ENCODE measurements at places on chromosomes 5 and 9.
A peak's percentile ranks its signal among the peaks of the same experiment; 100 is the strongest.

DNA sequence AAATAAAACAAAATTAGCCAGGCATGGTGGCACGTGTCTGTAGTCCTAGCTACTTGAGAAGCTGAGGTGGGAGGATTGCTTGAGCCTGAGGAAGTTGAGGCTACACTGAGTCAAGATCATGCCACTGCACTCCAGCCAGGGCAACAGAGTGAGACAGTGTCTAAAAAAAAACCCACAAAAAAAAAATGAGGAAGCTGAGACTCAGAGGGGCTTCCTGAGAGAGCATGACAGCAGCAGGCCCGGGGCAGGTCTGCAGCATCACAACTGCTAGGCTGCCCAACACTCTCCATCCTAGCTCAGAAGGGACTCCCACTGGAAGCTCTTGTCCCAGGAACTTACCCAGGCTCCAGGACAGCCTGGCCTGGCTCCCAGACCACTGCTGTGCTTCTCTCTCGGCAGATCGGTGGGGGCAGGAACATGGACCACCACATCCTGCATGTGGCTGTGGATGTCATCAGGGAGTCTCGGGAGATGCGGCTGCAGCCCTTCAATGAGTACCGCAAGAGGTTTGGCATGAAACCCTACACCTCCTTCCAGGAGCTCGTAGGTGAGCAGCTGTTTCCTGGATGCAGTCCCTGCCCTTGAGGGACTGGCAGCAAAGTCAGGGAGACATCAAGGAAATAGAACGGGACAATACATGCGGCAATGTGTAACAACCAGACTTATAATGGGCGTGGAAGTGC lies 19.1 kb downstream of the PTGS1 start:
- no peak for DNase-seq

GRCh38 chr5:152631221-152631620 lies 226.1 kb upstream of the NMUR2 start:
- DNase-seq: no peak

DNA sequence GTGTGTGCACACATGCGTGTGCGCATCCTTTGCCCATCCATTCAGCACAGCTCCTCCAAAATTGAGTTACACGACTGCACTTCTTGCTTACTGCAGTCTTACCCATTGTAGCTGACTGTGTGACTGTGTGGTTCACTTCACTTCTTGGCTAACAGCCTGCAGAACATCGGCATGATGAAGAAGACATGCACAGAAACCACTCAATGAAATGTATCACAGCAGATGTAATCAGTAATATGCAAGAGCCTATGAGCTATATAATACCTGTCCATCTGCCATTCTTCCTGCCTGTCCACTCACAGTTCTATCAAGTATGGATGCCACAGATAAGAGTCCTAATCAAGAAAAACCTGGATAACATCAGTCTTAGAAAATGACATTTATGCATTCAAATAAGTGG lies 83.9 kb downstream of the TRPM3 start:
- DNase-seq: no peak

GRCh38 chr9:128494108-128494745 lies 10.3 kb upstream of the GLE1 start:
- no peak for DNase-seq

- no peak for DNase-seq
Measured at GRCh38 chr9:98730871-98731270, 22.1 kb upstream of the GABBR2 start.

DNA sequence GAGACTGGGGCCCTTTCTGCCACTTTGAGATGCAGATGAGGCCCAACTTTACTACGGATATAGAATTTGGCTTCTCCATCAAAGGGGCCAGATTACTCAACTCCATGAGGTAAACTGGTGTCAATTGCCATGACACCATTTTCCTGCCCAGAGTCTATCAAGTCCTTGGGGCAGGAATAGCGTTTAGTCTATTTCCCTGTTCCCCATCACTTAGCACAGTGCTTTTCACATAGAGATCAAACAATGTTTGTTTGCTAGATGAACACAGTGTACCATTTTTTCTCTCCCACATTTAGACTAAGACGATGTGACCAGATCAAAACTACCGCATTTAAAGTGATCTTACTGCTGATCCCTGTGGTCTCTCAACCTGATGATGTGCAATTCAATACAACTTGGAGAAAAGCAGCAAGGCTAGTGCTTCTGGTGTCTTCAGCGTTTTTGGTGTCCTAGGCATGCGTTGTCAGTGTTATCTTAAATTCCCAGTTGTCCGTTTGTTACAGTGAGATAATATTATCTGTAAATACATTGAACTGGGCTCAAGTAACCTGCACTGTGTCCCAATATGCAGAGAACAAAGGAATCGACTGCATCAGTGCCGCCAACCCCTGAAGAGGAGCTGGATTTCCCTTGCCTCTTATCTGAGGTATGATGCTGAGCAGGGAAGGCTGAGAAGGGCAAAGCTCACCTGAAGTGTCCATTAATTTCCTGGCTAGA lies 446.2 kb downstream of the PLK2 start:
- no peak for DNase-seq

GRCh38 chr5:142364251-142365145 lies 39.7 kb upstream of the SPRY4 start:
- DNase-seq: no peak

DNA sequence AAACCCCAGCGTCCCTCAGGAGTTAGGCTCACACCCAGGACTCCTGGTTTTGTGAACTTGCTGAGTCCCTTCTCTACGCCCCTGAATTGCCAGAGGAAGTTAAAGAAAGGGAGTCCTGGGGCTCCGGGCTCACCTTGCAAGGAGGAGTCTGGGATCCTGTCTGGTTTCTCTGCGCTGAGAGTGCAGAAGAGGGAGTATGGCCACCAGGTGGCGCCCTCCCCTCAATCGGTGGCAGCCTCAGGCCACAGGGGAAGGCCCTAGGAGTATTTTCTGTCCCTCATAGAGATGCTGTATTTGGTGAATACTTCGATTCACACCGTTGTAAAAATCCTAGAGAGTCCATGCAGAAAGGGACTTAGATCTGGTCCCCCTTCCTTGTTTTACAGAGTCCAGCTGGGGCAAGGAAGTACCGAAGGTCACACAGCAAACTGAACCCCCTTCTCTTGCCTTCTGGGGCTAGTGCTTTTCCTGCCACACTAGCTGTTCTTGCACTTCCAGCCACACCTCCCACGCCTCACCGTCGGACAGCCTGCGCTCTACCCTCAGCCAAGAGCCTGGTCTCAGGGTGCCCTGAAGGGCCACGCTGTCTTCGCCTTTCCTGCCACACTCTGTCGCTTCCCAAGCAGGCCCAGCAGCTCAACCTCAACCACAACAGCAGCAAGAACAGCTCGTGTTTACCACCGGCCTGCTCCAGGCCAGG lies 10.2 kb downstream of the HAND1 start:
- peak; percentile 76 for DNase-seq

GRCh38 chr9:107239474-107239873 lies 43.6 kb upstream of the RAD23B start:
- peak; percentile 63 for DNase-seq

- no peak for DNase-seq
Measured at GRCh38 chr9:92247981-92248380, 45.5 kb downstream of the IARS1 start.

DNA sequence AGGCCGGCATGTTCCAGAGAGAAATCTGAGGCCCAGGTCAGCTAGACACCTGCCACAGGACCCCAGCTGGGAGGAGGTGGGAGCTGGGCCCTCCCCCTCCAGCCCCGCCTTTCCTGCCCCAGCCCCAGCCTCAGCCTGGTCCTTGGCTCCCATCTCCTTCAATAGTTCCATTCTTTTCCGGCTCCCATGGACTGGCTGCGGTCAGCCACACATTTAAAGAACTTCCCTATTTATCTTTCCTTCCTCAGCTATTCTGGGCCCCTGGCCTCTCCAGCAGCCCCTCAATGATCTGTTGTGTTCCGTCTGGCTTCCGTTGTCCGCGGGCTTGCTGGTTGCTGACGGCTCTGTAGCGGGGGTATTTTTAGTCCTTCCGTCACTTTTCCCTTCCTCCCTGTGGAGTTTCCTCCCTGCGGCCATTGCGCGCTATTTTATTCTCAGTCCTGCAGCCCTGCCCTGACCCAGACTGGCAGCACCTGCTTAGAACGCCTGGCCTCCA lies 73.8 kb downstream of the AMBP start:
- no peak for DNase-seq

- no peak for DNase-seq
Measured at GRCh38 chr5:6943197-6944112, 230.2 kb downstream of the TENT4A start.

GRCh38 chr9:122087406-122088200 lies 5.5 kb downstream of the TTLL11 start:
- DNase-seq: peak; percentile 56

DNA sequence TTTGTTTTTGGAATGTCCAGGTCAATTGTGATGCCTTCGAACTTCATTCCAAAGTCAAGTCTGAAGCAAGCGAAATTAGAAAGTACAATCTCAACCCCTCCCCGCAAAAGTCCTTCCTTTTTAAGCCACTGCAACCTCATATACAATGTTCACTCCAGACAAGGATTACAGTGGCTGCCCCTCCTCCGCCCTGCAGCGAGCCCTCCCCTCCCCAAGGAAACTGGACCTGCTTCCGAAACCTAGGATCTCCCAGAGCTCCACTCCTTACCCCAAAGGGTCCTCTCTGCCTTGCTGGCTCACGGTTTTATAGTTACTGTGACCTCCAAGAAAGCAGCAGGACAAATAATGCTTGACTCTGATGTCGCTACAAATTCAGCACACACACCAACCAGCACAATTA lies 10.4 kb downstream of the LRRC14B start:
- no peak for DNase-seq

DNA sequence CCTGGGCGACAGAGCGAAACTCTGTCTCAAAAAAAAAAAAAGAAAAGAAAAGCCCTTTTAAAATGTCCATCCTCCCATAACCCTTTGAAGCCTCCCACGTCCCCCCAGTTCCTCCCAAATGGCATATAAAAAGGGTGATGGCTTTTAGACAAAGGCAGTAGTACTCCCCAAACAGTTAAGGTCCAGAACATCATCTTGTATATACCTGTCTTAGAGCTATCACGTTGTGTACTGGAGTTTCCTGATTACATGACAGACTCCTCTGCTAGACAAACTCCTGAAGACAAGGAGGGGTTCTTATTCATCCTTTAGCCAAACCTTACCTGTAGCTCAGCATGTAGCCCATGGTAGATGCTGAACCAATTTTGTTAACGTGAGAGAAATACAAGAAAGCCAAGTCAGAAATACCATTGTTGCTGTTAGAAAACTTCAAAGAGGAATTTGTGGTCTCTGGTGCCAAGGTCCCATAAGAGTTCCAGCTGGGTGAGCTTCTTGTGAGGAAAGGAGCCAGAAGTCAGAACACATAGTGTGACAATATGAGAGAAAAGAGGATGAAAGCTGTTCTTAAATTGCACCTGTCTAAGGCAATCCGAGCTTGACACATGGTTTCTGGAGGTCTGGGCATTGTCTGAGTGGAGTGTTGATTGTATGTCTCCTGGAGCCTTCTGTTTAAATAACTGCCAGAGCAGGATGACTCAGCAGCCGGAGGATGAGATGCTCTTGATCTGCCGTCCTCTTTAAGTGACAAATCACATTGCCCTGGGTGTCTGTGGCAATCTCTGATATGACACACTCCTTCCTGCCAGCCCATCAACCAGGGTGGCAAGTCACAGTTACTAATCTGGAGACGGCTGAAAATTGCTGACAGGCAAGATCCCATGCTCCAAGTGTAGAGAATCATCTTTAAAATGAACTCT lies 69.1 kb downstream of the ARRDC3 start:
- peak; percentile 98 for DNase-seq

DNA sequence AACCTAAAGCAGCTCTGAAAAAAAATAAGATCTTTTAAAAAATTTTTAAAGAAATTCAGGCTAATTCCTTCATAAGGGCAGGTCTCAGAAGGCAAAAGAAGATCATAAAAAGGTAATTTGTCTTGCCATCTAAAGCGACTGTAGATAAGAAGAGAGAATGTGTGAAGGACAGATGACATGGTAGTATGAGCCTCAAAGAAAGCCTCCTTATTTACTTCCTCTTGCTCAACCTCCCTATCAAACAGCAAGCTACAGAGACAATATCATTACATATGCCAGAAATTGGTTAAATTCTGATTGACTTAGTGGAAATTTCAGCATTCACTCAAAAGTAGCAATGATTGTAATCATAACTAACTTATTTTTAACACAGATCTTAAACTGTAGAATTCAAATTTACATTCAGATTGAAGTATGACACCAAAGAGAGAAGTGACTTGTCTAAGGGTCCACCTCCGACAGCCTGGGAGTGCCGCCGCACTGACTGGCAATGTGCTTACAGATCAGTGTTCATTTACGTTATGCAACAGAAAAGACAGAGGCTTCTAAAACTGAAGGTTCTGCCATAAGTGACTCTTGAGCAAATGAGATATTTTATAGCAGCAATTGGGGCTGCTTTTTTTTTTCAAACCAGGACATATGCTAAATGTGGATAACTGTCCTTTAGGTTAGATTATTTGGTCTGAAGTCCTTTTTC lies 132.0 kb downstream of the CEMIP2 start:
- no peak for DNase-seq

DNA sequence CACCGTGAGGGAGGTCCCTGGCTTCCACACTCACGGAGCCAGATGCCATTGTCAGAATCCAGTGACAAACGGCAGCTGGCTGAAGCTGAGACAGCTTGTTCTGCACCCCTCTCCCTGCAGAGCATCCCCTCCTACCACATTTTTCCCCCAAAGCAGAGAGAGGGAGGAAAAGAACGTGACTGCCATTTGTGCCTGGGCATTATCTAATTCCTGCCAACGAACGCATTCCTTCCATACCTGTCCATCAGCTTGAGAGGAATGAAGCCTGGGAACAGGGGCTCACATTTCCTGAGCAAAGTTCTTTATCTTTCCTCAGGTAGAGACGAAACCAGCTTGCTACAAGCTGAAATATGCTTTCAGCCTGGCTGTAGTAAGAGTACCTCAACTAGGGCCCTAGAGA lies 175.4 kb downstream of the SLIT3 start:
- DNase-seq: no peak

- DNase-seq: no peak
Measured at GRCh38 chr9:34862043-34862442, 96.0 kb upstream of the PHF24 start.

- peak; percentile 76 for DNase-seq
Measured at GRCh38 chr9:113737517-113738271, 138.4 kb upstream of the ZNF618 start.

- no peak for DNase-seq
Measured at GRCh38 chr5:179488975-179489374, 61.4 kb upstream of the RUFY1 start.

- DNase-seq: no peak
Measured at GRCh38 chr9:130426467-130426773, 18.3 kb upstream of the ASS1 start.

DNA sequence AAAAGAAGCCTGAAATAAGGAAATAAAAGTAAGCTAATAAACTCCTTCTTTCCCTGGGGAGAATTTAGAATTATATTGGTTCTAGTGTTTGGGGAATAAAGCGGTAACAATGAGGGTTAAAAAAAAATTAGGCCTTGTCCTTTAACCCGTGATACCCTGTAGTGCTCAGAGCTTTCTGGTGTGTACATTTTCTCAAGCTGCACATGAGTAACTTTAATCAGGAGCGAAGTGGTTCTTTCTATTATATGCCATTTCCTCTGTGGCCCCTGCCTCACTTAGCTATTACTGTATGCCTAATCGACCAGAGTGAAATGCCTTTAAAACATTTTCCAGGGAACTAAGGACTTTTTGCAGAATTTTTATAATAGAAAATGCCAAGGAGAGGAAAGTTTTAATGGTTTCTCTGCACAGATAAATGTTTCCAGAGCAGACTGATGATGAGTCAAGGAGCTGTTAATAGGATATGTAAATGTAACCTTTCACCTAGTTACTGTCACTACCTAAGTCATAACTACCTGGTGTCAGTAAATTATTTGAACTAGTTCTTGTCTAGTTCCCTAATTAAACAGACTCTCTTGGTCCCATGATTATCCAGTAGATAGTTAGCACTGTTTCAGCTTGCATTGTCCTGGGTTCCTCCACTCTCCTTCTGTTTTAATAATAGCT lies 7.6 kb downstream of the PAM start:
- DNase-seq: peak; percentile 42

- no peak for DNase-seq
Measured at GRCh38 chr5:74294231-74294705, 346.3 kb downstream of the ENC1 start.

All from ELR (cell line).